Tibial nerve (tissue), 4 donors: ENCODE measurements at places on chromosomes 3 and 15. TPM values are rescaled to one million over a fixed set of nuclear protein-coding genes. Genes with fewer than 3 reads are reported as not detected.
A peak's percentile ranks its signal among the peaks of the same experiment; 100 is the strongest.

- H3K36me3 ChIP-seq = no peaks in the 10 kb centered on the region
- no peaks in the 10 kb centered on the region for H3K4me1 ChIP-seq
- H3K27ac ChIP-seq = no peak overlapping the region
- H3K27me3 ChIP-seq = no peaks in the 10 kb centered on the region
- DNase-seq = no peak
- no peak overlapping the region for H3K4me3 ChIP-seq
Measured at GRCh38 chr15:45469441-45469840, 53.1 kb downstream of the SLC30A4 start.

DNA sequence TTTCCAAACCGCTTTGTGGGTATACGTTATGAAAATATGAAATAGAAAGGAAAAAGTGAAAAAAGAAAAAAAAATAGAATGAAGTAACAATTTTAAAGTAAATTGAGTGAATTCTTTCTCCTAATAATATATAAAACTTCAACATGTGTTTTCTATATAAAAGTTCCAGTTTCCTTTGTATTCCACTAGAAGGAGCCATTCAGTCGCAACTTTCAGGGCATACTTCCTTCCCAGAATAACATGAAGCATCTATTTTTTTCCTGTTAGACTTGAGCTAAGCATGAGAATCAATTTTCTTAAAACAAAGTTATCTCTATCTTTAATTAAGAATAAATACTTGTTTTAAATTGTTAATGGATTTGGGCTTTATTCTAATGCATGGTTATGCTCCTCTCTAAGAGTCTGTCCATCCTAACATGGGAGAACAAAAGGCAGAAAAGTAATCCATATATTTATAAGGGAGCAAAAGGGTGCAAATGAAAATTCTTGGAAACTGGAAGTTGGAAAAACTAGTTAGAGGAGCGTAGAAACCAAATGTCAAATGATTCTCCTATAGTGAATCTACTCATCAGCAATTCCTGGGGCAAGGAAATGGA is 16.0 kb upstream of the VGLL3 start:
- H3K36me3 ChIP-seq = no peaks in the 10 kb centered on the region
- no peak for DNase-seq
- H3K4me1 ChIP-seq = no peaks in the 10 kb centered on the region
- H3K27ac ChIP-seq = no peak overlapping the region

DNA sequence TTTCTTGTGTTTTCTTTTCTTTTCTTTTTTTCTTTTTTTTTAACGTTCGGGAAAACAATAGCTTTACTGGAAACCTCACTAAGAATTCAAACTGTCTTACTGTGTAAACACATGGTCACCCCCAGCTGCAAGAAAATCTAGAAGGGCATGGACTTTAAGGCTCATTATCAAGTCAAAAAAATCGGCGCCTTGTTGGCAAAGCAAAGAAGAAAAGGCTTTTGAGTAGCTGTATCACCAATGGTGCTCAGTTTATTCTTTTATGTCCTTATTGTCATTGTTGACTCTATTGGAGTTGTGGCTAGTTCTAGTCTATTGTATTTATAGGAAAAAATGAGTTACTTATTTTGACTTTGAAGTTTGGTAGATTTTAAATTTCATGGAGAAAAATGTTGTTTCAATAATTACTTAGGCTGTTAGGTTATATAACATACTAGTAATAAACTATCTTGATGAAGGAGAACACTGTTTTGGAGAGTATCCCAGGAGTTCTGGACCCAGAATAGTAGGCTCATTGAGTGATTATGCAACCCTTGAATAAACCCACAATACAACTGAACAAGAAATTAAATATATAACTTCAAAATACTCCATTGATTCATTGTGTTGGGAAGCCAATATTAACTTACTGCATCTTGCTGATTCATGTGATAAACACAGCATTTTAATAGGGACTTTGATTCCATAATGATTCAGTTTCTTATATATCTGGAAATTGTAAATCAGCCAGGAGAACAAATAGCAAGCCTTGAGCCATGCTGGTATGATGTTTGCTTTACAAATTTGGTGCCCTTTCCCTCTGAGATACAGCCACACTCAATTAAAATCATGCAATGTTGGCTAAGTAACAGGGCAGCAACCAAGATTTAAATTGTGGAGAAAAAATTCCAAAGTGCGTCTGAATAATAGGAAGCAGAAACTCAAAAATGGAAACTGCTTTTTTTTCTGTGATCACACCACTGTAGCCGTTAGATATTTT is 27.8 kb upstream of the GOLIM4 start:
- peak overlapping the region; percentile 30 for H3K27ac ChIP-seq
- H3K4me3 ChIP-seq = no peak overlapping the region
- no peaks in the 10 kb centered on the region for H3K36me3 ChIP-seq
- H3K27me3 ChIP-seq = no peaks in the 10 kb centered on the region
- peaks cover 34% of the 10 kb centered on the region for H3K4me1 ChIP-seq

DNA sequence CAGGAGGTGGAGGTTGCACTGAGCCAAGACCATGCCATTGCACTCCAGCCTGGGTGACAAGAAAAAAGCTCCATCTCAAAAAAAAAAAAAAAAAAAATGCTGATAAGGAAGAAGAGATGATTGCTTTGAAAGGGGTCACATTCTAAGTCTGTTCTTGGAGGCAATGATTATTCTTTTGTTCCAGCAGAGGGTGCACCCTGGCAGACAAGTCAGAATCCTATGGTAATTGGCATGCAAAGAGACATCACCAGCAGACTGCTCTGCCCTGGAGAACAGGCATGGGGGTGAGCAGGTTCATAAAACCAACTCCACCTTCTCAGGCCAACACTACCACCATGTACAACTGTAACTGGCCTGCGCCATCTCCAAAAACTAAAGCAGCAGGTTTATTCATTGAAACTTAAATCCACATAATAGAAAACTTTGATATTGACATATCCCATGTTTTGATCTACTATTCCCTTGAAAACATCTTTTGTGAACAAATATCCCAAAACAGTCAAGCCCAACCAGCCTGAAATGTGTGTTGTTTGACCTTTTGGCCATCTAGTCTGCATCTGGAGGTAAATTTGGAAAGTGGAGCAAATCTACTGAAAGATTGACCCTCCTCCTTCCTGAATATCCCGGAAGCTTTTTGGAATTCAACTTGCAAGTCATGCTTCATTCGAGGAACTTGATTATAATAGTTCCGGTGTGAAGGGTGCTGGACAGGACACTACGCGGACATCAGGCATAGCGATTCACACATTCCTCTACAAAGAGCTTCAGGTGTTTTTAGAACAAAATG is 100.3 kb downstream of the MECOM start:
- no peaks in the 10 kb centered on the region for H3K36me3 ChIP-seq
- no peak overlapping the region for H3K4me3 ChIP-seq
- no peak for DNase-seq
- no peak overlapping the region for H3K27ac ChIP-seq

GRCh38 chr15:73268457-73268856 is 100.3 kb downstream of the HCN4 start:
- H3K36me3 ChIP-seq = peaks cover 33% of the 10 kb centered on the region
- H3K27me3 ChIP-seq = no peaks in the 10 kb centered on the region
- H3K27ac ChIP-seq = no peak overlapping the region
- H3K4me3 ChIP-seq = no peak overlapping the region
- peaks cover 4% of the 10 kb centered on the region for H3K4me1 ChIP-seq

DNA sequence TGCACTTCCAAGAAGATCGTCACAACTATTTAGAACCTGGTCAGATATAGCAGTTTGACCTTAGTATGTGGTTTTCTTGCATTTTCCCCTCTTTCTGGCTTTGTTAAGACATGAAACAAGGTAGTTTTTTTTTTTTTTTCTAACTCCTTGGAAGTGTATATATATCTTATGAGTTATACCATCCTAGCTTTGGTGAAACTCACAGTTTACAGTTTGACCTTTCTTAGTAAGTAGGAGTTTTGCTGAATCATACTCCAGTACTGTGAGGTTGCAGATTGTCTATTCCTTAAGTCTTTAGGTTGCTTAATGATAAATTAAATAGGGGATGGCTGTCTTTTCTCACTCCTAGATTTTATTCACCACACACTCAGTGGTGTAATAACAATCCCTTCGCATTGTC is 325.0 kb downstream of the RBMS3 start:
- H3K36me3 ChIP-seq = no peaks in the 10 kb centered on the region
- no peak overlapping the region for H3K27ac ChIP-seq

GRCh38 chr3:57583544-57583943 is 13.6 kb downstream of the ARF4 start:
- no peaks in the 10 kb centered on the region for H3K36me3 ChIP-seq
- no peak overlapping the region for H3K27ac ChIP-seq
- H3K4me1 ChIP-seq = no peaks in the 10 kb centered on the region
- H3K27me3 ChIP-seq = no peaks in the 10 kb centered on the region

- peaks cover 20% of the 10 kb centered on the region for H3K4me1 ChIP-seq
- H3K27me3 ChIP-seq = no peaks in the 10 kb centered on the region
- no peak overlapping the region for H3K4me3 ChIP-seq
- H3K36me3 ChIP-seq = no peaks in the 10 kb centered on the region
- no peak for DNase-seq
- peak overlapping the region; percentile 48 for H3K27ac ChIP-seq
Measured at GRCh38 chr3:50515565-50516439, 12.4 kb upstream of the CACNA2D2 start.

DNA sequence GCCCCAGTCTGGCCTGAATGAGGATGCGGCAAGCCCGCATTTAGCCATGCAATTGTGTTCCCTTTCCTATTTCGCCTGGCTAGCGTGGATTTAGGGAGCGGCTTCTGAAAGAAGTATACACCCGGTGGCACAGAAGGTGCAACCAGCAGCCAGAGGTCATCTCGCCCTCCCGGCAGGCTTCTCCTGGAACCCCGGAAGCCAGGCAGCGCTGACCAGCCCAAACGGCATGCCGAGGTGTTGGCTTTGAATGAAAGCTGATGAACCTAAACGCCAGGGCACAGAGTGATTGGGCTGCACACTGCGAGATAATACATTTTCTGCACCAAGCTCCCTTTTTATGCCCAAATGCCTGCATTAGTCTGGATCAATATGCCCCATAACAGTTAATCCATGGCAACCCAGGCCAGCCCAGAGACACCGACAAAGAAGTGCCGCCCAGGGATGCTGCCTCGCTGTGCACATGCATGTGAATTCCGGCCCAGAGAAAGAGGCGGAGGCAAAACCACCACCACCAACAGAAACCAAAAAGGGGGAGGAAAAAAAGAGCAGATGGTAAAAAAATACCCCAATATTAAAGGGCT is 1.4 kb downstream of the SRGAP3 start:
- no peaks in the 10 kb centered on the region for H3K27me3 ChIP-seq
- H3K4me3 ChIP-seq = peak overlapping the region; percentile 35

DNA sequence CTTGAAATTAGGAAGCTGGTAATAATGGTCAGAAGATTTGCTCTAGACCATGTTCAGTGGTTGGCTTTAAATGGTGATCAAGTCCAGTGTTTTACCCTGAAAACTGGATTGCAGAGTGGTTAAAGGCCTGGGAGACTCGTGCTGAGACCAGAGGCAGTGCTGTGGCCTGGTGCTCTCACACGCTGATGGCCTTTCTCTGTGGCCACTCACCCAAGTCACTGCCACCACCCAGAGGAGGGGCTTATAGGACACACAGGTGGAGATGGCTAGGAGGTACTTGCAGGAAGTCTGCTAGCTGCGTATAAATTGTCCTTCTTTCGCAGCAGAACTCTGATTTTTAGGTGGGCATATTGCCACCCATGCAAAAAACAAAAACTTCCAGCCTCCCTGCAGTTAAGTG is 6.2 kb upstream of the EHD4 start:
- no peak for DNase-seq
- H3K27ac ChIP-seq = no peak overlapping the region
- no peak overlapping the region for H3K4me3 ChIP-seq
- H3K36me3 ChIP-seq = no peaks in the 10 kb centered on the region
- H3K27me3 ChIP-seq = no peaks in the 10 kb centered on the region

DNA sequence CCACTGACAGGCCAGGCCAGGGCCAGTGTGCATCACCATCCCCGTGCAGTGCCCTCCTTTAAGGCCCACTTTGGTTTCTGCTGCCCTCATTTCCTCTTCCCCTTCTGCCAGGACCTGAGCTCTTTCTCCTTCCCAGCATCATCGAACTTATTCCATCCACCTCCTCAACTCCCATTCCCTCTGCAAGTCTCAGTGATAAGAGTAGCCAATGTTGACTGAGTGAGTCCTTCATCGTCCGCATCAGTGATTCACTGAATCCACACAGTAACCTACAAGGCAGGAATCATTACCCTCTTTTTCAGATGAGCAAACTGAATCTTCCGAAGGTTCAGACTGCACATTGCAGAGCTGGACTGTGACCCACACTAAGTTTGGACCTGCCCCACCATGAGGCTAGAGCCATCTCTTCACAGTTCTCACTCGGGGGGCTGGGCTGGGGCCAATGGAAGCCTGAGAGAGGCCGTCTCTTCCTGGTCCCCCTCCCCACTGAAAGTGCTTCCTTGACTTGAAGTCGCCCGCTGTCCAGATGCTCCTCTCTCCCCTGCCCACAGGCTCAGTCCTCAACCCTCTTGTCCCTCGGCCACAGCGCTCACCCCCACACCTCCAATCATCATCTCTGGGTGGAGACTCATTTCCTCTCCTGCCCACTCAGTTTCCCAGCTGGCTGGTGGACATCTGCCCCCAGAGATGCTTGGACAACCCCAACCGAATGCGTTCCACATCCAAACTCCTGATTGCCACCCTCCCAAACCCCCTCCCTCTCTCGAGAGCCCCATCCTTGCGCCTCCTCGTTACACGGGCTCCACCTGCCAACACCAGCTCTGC is 15.2 kb upstream of the ANPEP start:
- DNase-seq = no peak
- no peaks in the 10 kb centered on the region for H3K36me3 ChIP-seq

GRCh38 chr3:140630366-140630765 is 47.5 kb upstream of the TRIM42 start:
- no peaks in the 10 kb centered on the region for H3K4me1 ChIP-seq
- no peak overlapping the region for H3K4me3 ChIP-seq
- no peak overlapping the region for H3K27ac ChIP-seq

- H3K27ac ChIP-seq = no peak overlapping the region
- DNase-seq = no peak
- H3K4me3 ChIP-seq = no peak overlapping the region
- no peaks in the 10 kb centered on the region for H3K36me3 ChIP-seq
- no peaks in the 10 kb centered on the region for H3K4me1 ChIP-seq
Measured at GRCh38 chr3:77887611-77888010, 847.7 kb downstream of the ROBO2 start.

DNA sequence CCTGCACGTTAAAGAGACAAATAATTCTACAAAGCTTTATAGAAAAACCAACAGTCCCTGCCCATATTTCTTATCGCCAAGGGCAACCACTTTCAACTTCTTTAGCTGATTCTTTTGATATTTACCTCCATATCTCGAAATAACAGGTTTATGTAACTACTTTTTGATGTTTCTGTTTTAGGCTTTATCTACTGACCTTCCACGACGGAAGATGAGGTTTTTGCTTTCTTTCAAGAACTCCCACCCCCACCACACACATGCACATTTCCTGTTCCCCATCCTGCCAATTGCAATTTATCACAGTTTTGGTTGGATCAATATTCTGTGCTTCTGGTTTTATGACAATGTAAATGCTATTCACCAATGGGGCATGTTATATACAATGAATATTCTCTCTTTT is 330.4 kb upstream of the ICE2 start:
- no peaks in the 10 kb centered on the region for H3K27me3 ChIP-seq
- no peak for DNase-seq
- H3K4me3 ChIP-seq = no peak overlapping the region
- H3K36me3 ChIP-seq = no peaks in the 10 kb centered on the region
- H3K4me1 ChIP-seq = no peaks in the 10 kb centered on the region

The GOLGA8R gene
- total RNA-seq = 3.1 TPM

The NT5DC2 gene
- 133 TPM for total RNA-seq

The FES gene
- total RNA-seq = 183 TPM

The LRRFIP2 gene
- 61.3 TPM for total RNA-seq

The SLC7A14 gene
- not detected for total RNA-seq

The SYNM gene
- 47.0 TPM for total RNA-seq

The QARS1 gene
- 142 TPM for total RNA-seq

The APBA2 gene
- total RNA-seq = 4.1 TPM

The OIP5 gene
- not detected for total RNA-seq

The GALNT15 gene
- 789 TPM for total RNA-seq

The EEF1AKMT4 gene
- total RNA-seq = 4.8 TPM

The SLC12A8 gene
- 0.78 TPM for total RNA-seq

The SUCNR1 gene
- total RNA-seq = 0.60 TPM
